Right atrium auricular region (tissue), 2 donors: ENCODE measurements at places on chromosomes 7 and 10. TPM values are rescaled to one million over a fixed set of nuclear protein-coding genes. Genes with fewer than 3 reads are reported as not detected.

GRCh38 chr7:157461573-157462418, 125.0 kb downstream of the DNAJB6 start:
- H3K36me3 ChIP-seq = no peaks in the 10 kb centered on the region
- no peak overlapping the region for H3K4me3 ChIP-seq
- no peak overlapping the region for H3K27ac ChIP-seq
- no peak for DNase-seq

DNA sequence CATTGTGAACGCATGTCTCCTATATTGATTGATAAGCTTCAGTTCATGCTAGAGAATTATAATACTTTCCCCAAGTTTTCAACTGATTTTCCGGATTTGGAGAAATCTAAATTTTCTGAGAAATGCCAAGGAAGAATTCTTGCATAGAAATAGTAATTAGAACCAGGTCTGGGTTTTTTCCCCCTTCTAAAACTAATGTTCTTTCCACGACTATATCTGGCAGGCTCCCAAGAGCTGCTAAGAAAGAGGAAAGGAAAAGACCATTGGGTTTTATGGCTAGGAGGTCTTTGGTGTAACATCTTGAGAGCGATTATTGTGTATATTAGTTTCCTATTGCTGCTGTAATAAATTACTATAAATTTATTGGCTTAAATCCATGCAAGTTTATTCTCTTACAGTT, 71.8 kb upstream of the CACNB2 start:
- DNase-seq = no peak
- no peak overlapping the region for H3K27ac ChIP-seq
- no peaks in the 10 kb centered on the region for H3K36me3 ChIP-seq
- H3K4me3 ChIP-seq = no peak overlapping the region
- H3K27me3 ChIP-seq = no peaks in the 10 kb centered on the region

DNA sequence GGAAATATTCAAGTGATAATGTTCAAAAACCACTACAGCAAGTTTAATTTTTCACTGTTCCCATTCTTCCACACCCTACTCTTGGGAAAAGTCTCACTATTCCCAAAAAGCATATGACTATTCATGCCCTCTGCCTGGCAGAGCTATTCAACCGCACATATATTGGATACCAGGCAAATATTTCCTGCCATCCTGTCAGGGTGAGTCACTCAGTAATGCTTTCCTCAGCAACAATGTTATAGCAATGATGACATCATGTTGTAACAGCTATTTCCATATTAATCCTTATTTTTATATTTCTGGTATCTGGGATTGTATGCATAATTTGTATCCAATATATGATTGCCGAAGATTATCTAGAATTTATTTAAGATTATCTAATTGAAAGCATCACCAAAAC, 114.0 kb upstream of the PLXDC2 start:
- H3K36me3 ChIP-seq = no peaks in the 10 kb centered on the region
- no peak overlapping the region for H3K27ac ChIP-seq
- H3K27me3 ChIP-seq = no peaks in the 10 kb centered on the region

GRCh38 chr7:27184337-27185012, 557 bp downstream of the HOXA11 start:
- no peak overlapping the region for H3K27ac ChIP-seq
- H3K4me1 ChIP-seq = no peaks in the 10 kb centered on the region
- peaks cover 76% of the 10 kb centered on the region for H3K27me3 ChIP-seq
- DNase-seq = no peak

GRCh38 chr10:53597835-53598251, 825.3 kb upstream of the MBL2 start:
- no peaks in the 10 kb centered on the region for H3K36me3 ChIP-seq
- H3K4me1 ChIP-seq = no peaks in the 10 kb centered on the region
- H3K27me3 ChIP-seq = no peaks in the 10 kb centered on the region
- no peak overlapping the region for H3K4me3 ChIP-seq

- H3K27ac ChIP-seq = peak overlapping the region; percentile 46
- H3K4me3 ChIP-seq = no peak overlapping the region
- DNase-seq = peak; percentile 89
Observed at GRCh38 chr7:32093415-32094408, 23.5 kb upstream of the PDE1C start.

- H3K27ac ChIP-seq = no peak overlapping the region
- no peak for DNase-seq
- peaks cover 6% of the 10 kb centered on the region for H3K4me1 ChIP-seq
Observed at GRCh38 chr10:59793919-59794318, 40.7 kb upstream of the MRLN start.

- H3K4me1 ChIP-seq = no peaks in the 10 kb centered on the region
- DNase-seq = no peak
- H3K36me3 ChIP-seq = no peaks in the 10 kb centered on the region
Observed at GRCh38 chr7:70574314-70574834, 557.6 kb upstream of the GALNT17 start.

TTYH3 gene
- total RNA-seq = 7.0 TPM

HOXA7 gene
- total RNA-seq = not detected

DNA sequence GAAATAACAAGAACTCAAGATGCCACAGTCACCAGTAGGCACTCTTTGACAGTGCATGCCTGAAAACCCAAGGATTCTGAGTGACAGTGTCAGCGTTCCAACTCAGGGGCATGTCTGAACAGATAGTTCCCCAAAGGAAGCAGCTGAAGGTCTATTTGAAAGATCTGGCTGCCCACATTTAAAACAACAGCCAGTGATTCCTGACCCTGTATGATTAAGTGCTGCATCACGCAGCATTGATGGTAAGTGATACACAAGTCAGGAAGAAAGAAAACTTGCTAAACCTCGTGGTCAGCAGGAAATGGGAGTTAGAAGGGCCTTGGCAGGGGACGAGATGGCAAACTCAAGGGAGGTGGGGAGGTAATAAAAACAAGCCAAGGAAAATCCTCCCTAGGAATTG, 1013.1 kb downstream of the TYW1 start:
- no peak overlapping the region for H3K27ac ChIP-seq
- no peaks in the 10 kb centered on the region for H3K27me3 ChIP-seq
- no peaks in the 10 kb centered on the region for H3K36me3 ChIP-seq
- no peak overlapping the region for H3K4me3 ChIP-seq
- no peaks in the 10 kb centered on the region for H3K4me1 ChIP-seq

DNA sequence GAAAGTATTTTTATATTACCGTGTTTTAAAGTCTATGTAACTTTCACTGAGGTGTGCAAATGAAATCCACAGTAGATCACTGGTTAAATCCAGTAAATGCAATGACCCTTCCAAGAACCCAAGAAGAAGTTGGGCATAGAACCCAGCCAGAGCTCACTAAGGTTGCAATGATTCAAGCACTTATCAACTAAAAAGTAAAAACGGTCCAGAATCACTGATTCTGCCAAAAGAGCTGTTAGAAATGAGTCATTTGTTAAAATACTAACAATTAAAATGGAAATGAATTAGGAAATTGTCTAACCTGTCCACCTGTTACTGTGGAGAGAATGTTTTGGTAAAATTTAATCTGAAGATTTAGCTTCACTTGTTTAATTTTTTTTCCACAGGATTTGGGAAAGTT, 74.4 kb downstream of the ANK3 start:
- DNase-seq = no peak
- no peaks in the 10 kb centered on the region for H3K4me1 ChIP-seq
- H3K36me3 ChIP-seq = no peaks in the 10 kb centered on the region
- H3K27me3 ChIP-seq = no peaks in the 10 kb centered on the region
- H3K27ac ChIP-seq = no peak overlapping the region
- H3K4me3 ChIP-seq = no peak overlapping the region

GRCh38 chr10:74436523-74437170, 285.6 kb downstream of the ADK start:
- H3K36me3 ChIP-seq = no peaks in the 10 kb centered on the region
- H3K27me3 ChIP-seq = no peaks in the 10 kb centered on the region
- no peaks in the 10 kb centered on the region for H3K4me1 ChIP-seq
- H3K4me3 ChIP-seq = no peak overlapping the region
- DNase-seq = no peak
- H3K27ac ChIP-seq = no peak overlapping the region

CUZD1 gene
- not detected for total RNA-seq

NRP1 gene
- total RNA-seq = 54.6 TPM

DNA sequence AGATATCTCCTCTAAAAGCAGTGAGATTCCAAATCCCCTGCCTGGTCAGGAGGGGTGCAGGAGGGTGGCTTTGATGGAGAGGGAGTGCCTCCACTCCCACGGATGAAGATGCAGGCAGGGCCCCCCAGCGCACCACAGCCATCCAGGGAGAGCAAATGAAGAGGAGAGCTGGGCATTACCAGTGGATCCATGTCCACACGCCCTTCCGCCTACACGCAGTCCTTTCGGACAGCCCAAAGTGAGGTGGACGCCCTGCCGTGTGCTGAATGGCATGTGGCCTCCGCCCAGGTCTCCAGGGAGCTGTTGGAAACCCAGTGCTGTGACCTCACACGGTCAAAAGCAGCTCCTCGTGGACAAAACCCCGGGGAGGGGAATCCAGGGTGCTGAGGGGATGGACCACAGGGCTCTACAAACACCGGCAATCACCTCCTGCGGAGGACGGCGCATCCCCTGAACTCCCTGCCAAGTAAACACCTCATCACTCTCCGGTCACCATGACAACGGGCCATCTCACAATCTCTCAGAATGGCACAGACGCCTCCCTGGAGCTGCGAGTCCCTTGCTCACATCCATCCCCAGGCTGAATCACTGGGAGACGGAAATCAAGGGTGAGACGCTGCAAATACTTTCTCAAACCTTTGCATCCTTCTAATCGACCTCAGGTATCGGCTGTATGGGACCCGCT, 35.0 kb upstream of the DNAAF5 start:
- DNase-seq = no peak
- H3K27ac ChIP-seq = no peak overlapping the region
- no peak overlapping the region for H3K4me3 ChIP-seq
- no peaks in the 10 kb centered on the region for H3K27me3 ChIP-seq

DNA sequence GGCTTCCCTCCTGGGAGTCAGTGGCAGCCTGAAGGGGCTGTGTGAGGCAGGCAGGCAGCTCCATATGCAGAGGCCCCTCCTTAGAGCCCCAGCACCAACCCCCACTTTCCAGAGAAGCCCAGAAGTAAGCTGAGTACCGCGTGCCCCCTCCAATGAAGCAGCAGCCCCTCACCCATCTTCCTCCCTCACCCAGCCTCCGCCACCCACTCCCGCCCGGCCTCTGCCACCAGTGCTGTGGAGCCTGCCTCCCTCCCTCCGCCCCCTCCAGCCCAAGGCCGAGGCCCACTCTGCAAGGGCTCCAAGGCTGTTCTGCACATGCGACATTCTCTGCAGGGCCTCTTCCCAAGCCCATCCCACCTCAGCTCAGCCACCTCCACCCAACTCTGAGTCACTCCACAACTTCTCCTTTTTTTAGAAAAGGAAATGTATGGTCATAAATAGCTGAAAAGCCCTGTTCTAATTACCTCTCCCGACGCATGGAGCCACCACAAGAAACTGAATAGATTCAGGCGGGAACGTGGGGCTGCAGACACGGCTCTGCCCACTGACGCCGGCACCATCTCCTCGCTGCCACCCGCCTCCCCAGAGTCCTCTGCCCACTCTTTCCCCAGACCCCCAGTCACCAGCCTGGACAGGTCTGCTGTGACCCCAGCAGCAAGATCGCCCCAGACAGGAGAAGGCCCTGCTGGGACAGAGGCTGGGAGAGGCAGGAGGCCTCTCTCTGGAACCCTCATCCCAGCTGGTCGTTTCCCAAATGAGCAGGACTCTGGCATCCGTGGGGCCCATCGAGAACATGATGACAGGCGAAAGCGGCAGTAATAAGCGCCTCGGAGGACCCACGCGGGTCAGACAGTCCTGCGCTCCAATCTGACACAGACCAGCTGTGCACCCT, 213.9 kb downstream of the MAD1L1 start:
- no peaks in the 10 kb centered on the region for H3K27me3 ChIP-seq
- no peaks in the 10 kb centered on the region for H3K36me3 ChIP-seq
- H3K27ac ChIP-seq = peak overlapping the region; percentile 69
- H3K4me1 ChIP-seq = peaks cover 25% of the 10 kb centered on the region
- H3K4me3 ChIP-seq = peak overlapping the region; percentile 28

LEP gene
- 0.22 TPM for total RNA-seq

AEBP1 gene
- 84.4 TPM for total RNA-seq

GRCh38 chr10:31157123-31158010, 125.7 kb upstream of the ZNF438 start:
- peak; percentile 79 for DNase-seq
- no peaks in the 10 kb centered on the region for H3K27me3 ChIP-seq
- H3K36me3 ChIP-seq = no peaks in the 10 kb centered on the region
- H3K4me3 ChIP-seq = no peak overlapping the region
- H3K4me1 ChIP-seq = peaks cover 27% of the 10 kb centered on the region

DNA sequence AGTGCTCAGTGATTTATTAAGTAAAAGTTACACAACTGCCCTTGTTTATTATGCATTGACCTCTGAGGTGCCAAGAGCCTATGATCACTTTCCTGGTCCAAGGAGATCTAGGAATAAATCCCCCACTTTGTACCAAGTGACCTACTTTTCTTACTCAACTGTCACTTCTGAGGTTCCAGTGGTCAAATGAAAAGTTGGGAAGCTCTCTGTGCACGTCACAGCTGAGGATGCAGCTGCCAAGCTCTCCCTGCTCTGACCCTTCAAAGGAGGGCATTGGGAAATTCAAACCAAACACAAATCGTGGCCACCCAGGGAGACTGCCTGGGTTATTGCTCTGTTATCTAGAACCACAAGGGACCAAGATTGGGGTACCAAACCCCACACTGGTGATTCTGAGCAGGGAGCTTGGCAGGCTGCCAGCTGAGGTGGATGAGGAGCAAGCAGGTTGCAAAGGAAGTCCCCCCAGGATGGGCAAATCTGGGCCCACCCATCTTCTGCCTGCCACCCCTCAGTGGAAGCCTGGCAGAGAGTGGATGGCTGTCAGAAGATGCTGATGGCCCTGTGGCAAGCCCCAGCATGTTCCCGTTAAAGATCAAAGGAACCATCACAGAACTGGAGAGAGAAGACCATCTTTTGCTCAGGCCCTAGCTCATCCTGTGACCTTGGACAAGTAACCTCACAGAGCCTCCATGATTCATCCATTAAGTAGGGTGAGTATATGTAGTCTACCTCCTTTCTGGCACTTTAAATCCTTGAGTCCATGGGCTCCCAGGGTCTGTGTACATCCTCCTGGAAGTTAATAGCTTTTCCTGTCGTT, 106.8 kb downstream of the PPP1R3C start:
- no peaks in the 10 kb centered on the region for H3K36me3 ChIP-seq
- no peak overlapping the region for H3K4me3 ChIP-seq
- H3K27me3 ChIP-seq = no peaks in the 10 kb centered on the region
- H3K4me1 ChIP-seq = no peaks in the 10 kb centered on the region
- DNase-seq = no peak
- H3K27ac ChIP-seq = no peak overlapping the region

DNA sequence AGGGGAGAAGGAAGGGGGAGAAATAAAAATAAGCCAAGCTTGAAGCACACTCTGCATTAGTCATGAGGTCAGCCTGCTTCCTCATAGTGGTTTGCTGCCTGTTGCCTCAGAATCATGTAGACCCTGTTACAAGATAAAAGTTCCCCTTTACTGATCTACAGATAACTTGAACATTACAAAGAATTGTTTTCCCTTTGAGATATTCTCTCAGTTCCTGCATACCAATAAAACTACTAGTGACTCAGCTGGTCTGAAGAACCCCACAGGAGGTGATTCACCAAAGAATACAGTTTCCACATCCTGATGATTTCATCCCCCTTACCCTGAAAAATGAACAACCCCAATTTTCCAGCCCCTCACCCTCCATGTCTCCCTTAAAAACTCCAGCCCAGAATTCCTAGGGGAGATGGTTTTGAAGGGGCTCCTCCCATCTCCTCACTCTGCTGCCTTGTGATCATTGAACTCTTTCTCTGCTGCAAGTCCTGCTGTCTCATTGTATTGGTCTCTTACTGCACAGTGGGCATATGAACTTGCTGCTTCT, 31.5 kb upstream of the NRP1 start:
- no peaks in the 10 kb centered on the region for H3K27me3 ChIP-seq
- no peak overlapping the region for H3K4me3 ChIP-seq
- H3K27ac ChIP-seq = no peak overlapping the region
- no peaks in the 10 kb centered on the region for H3K36me3 ChIP-seq
- no peaks in the 10 kb centered on the region for H3K4me1 ChIP-seq

ZFAND2A gene
- 10.2 TPM for total RNA-seq
